ENCODE measurements at places on chromosomes 2 and 18.
A peak's percentile ranks its signal among the peaks of the same experiment; 100 is the strongest.

- DNase-seq, result no peak
Measured at GRCh38 chr2:165989851-165990250, 36.3 kb upstream of the TTC21B start.

GRCh38 chr2:233093721-233094120, 33.6 kb downstream of the INPP5D start:
- no peak for DNase-seq

DNA sequence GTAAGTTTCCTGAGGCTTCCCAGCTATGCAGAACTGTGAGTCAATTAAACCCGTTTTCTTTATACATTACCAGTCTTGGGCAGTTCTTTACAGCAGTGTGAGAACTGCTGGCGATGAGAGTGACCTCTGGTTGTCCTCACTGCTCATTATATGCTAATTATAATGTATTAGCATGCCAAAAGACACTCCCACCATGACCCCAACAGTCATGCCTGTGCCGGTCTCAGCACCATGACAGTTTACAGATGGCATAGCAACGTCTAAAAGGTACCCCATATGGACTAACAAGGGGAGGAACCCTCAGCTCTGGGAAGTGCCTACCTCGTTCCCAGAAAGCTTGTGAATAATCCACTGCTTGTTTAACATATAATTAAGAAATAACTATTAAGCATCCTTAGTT, 8.1 kb upstream of the IL1A start:
- no peak for DNase-seq

- no peak for DNase-seq
Measured at GRCh38 chr2:8304821-8305766, 376.8 kb upstream of the ID2 start.

DNA sequence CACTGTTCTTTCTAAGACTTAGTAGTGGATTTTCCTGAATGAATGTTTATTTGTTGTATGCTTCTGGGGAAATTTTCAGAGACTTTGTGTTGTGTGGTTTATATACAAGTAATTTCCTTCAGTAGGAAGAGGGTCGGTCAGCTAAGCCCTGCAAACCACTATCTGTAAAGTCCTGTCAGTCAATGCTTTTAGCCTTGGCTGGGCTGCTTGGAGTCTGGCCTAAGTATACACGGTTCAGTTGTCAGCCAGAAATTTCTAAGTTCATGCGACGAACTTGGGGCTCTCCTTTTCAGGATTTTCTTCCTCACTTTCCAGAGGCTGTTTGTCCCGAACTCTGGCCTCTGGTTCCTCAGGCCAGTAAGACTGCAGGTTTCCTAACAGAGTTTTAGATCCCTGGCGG, 21.3 kb downstream of the C2orf49 start:
- no peak for DNase-seq

DNA sequence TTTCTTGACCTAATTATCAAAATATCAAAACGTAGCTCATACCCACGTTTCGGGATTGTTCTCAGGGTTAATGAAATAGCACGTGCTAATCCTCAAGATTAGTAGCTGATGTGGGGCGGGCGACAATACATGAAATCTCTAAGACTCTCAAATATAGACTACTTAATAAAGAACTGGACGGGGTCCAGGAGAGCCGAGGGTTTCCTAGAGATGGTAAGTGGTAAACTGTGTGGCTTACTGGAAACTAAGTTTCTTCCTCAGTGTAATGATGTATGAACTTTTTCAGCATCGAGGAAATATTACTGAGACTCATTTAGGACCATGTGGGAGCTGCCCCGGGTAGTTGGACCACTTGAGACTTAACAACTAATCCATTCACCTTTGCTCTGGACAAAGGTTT, 453.3 kb upstream of the SALL3 start:
- no peak for DNase-seq

DNA sequence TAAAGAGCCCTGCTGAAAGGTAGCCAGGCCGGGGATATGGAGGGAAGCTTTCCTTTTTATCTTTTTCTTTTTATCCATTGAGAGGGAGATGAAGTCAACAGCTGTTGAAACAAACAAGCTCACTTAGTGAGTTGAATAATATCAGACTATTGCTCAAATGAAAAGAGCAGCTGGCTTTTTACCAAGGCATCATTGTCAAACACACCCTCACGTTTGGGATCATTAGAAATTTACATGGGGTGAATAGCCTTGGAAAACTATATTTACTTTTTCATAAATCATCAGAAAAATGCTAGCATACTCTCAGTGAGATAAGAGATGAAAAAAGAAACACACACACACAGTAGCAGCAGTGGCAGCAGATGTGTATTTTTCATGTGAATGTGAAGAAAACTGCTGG, 71.5 kb upstream of the HNMT start:
- DNase-seq, result no peak

GRCh38 chr2:31319406-31320175, 85.6 kb downstream of the EHD3 start:
- peak; percentile 5 for DNase-seq

DNA sequence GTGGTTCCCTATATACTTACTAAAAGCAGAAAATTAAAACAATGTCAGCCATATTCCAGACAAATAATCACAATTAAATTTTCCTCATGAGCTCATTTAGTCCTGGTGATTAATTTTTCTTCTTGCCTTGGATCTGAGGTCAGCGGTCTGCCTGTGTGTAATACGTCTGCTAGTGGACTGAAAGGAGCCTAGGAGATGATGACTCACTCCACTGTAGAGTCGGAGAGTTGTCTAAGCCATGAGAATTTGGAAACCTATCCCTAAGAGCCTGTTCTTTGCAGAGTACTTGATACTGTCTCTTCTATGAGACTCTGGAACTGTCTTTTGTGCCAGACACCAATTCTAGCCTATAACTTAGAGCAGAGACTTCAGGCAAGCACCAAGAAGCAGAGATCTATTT, 94.2 kb upstream of the RAB27B start:
- no peak for DNase-seq

- no peak for DNase-seq
Measured at GRCh38 chr2:27977731-27978312, 87.3 kb downstream of the BABAM2 start.

DNA sequence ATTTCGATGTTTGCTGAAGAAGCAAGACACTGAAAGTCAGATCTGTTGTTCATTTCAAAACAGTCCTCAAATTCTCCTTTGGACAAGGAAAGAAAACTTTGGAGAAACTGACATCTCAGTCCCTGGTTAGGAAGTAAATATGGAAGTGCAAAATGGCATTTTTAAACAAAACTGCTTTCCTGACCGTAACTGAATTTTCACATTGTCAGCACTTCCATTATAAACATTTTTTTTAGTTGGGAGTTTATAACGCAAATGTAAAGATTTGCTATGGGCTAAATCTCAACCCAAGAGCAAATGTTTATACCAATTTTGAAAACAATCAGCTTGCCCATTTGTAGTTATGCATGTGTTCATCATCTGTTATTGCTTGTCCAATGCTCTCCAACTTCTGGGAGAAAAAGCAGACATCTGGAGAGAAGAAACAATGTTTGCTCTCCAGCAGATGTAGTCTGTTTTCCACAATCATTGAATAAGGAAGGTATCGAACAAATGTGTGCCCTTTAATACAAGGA, 520.1 kb downstream of the ARHGAP15 start:
- no peak for DNase-seq

DNA sequence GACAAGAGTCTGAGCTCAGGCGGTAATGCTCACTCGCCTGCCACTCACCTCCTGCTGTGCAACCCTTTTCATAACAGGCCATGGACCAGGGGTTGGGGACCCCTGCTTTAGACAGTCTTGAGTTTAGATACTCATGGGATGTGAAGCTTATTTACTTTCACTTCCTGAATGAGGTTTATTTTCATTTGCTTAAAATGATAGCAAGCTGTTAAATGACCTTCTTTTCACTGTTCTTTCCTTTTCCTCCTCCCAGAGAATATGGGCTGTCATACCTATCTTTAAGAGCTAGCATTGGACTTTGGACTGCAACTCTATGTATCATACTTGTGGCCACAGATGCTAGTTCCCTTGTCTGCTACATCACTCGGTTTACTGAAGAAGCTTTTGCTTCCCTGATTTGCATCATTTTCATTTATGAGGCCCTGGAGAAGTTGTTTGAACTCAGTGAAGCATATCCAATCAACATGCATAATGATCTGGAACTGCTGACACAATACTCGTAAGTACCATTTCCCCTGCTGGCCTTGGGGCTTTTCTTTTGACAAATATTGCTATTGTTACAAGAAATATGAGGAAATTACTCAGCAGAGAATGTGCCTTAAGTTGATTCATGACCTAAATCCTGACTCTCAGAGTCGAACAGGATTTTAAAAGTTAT, 168.5 kb downstream of the DPP4 start:
- no peak for DNase-seq

DNA sequence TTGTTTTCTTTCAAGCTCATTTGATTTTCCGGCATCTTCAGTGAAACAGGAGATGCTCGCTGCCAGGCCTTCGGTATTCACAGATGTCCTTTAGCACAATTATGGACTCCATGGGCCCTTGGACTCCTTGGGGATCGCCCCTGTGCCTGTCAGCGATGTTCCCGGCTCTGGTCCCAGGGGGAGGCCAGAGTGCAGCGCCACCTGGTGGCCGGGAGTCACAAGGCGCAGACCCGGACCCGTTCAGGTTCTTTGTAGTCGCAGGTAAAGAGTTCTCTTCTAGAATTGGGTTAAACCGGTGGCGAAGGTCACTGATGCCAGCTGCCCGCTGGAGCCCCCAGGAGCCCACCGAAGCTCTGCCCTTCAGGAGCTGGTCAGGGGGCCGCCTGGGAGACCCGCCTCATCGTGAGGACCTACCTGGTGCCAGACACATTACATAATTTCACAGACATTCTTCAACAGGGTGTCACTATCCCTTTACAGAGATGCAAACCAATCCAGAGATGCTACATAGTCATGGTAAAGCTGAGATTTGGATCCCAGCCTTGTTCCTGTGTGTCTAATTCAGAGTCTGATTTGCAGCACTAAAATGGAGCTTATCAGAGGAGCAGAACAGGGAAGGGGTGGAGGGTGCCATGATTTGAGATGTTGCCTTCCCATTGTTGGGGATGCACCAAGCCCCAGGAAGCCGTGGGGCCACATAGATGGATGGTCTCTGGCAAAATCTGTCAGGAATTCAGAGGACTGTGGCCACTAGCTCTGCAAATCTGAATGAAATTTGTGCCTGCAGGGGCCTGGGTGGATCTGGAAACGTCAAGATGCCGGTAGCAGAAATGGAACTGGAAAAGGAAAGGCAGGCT, 6.0 kb upstream of the INPP5D start:
- peak; percentile 58 for DNase-seq

- no peak for DNase-seq
Measured at GRCh38 chr2:41521211-41521610, 526.6 kb upstream of the PKDCC start.

- no peak for DNase-seq
Measured at GRCh38 chr2:133972786-133973185, 281.1 kb upstream of the MGAT5 start.

GRCh38 chr2:199042660-199043379, 414.9 kb downstream of the SATB2 start:
- no peak for DNase-seq

- no peak for DNase-seq
Measured at GRCh38 chr2:184633726-184634125, 35.4 kb downstream of the ZNF804A start.

DNA sequence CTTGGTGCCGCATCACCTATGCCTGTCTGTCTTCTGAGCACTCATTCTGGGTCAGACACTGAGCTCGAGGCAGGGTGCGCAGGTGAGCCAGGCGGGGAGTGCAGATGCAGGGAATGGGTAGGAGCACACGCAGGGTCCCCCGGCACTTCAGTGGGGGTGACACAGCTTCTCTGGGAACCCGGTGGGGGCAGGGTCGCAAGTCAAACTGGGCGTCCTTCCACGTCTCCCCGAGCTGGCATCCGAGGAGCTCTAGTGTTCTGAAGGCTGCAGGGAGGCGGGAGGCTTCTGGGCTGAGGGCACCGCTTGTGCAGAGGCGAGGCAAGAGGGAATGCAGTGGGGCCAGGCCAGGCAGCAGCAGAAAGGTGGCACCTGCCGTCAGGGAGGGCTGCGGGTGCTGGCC, 86.0 kb downstream of the DGKD start:
- no peak for DNase-seq

DNA sequence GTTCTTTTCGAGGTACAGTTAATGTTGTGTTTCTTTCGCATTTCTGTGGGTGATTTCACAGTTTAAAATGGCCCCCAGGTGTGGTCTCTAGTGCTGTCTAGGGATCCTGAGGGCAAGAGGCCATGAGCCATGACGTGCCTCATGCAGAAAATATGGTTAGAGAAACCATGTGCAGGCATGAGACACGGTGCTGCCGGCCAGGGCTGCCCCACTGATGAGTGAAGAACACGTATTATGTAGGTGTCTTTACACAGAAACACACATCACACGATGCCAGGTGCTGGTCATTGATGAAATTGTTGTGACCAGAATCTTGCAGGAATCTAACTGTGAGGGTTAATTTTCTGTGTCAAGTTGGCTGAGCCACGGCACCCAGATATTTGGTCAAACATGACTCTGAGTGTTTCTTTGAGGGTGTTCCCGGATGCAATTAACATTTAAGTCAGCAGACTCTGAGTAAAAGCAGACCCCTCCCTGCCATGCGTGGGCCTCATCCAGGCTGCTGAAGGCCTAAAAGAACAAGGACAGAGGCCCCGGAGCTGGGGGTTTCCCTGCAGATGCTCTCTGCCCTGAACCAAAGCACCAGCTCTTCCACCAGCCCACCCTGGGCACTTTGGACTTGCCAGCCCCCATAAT, 463.0 kb upstream of the MYT1L start:
- DNase-seq, result no peak

GRCh38 chr2:236574424-236575145, 5.0 kb downstream of the ACKR3 start:
- no peak for DNase-seq

- no peak for DNase-seq
Measured at GRCh38 chr2:64765160-64765805, 111.6 kb upstream of the SERTAD2 start.

DNA sequence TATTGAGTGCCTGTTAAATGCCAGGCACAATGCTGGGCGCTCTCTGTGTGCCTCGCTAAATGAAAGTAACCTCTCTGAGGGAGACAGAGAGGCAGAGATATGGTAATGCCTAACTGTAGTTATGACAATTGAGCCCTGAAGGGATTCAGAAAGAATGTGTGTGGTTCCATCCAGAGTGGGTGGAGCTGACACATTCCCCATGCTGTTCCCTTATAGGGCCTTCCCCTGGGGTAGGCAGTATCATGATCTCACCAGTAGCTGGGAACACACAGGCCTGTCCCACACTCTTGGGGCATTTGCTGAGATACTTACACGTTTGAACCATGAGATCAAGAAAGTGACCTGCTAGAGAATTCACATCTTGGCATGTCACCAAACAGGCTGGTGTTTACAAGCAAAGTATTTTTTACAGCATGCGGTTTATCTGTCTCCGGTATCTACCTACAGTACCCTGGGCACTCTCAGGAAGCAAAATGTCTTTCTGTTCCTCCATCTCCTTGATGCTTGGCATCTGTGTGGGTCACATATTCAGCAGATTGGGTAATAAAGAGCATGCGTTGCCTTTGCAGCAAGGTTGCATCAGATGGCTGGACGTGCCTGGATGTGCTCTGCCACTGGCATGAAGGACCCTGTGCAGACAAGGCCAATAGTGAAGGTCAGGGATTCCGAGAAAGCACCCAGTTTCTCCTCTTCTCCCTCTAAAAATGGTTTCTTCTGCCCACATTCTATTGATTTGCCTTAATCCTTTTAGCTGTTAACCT, 9.4 kb downstream of the CTIF start:
- DNase-seq, result no peak

All from activated T-helper 1 cell treated with Interleukin-2 at 50 U/mL for 16 hours (primary cell).